ENCODE measurements at places on chromosomes 12 and 14.

- no peak for DNase-seq
These were observed 38.9 kb downstream of the EML5 start for GRCh38 chr14:88753873-88754272.

GRCh38 chr12:70403826-70404225 is 37.7 kb downstream of the KCNMB4 start:
- DNase-seq = no peak

DNA sequence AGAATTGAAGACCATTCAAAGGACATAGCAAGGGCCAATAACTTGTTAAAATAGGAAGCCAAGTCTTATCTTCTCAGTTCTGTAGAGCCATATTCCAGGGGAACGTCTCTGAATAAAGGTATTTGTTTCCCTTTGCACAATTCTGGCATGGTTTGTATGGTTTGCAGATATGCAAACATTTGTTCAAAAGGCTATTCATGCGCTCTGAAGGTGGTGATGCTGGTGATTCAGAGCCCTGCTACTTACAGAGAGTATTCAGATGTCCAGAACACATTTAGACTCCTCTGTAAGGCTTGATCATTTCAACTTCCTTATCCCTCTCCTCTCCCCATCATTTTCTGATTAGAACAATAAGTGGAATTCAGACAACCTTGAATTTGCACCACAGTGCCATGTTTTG is 35.9 kb downstream of the SLC4A8 start:
- no peak for DNase-seq

- DNase-seq = no peak
These were observed 42.0 kb downstream of the LTBP2 start for GRCh38 chr14:74569806-74570591.

GRCh38 chr14:56956182-56956581 is 145.9 kb upstream of the OTX2 start:
- DNase-seq = no peak

GRCh38 chr14:73784181-73784987 is 67.2 kb upstream of the PTGR2 start:
- DNase-seq = no peak

GRCh38 chr12:102481705-102482425 is 1.5 kb upstream of the IGF1 start:
- no peak for DNase-seq

DNA sequence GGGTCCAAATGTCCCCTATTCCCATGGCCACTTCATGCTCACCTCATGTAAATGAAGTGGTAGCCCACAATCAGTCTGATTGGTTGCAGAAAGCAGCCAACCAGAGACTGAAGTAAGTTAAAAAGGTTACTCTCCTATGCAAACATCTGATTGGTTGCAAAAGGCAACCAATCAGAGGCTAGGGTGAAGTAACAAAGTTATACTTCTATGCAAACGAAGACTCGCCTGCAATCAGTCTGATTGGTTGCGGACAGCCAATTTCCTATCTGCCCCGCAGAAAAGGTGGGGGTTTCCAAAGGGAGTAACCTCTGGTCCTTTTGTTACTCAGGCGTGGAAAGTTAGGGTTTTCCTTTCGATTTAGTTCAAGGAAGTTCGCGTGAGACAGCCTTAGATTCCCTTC is 208.1 kb upstream of the NEDD1 start:
- DNase-seq = no peak

GRCh38 chr12:23556661-23557060 is 392.8 kb downstream of the SOX5 start:
- DNase-seq = no peak

DNA sequence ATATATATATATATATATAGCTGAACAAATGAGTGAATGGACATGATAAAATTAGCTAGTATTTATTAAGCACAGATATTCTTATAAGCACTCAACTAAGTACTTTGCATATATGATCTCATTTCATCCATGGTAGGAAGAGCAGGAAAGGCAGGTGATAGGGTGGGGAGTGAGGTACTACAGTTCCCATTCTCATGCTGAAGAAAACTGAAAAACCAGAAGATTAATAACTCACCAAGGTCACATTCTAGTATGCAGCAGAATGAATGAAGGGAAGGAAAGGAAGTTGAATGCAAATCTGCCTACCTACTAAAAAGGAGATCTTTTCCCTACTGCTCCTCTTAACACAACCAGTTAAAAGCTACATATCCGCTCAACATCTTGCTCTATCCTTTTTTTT is 298.1 kb upstream of the TMPO start:
- no peak for DNase-seq

- no peak for DNase-seq
These were observed 10.1 kb downstream of the DIABLO start for GRCh38 chr12:122215771-122216170.

GRCh38 chr14:102644523-102644922 is 52.1 kb downstream of the RCOR1 start:
- no peak for DNase-seq

DNA sequence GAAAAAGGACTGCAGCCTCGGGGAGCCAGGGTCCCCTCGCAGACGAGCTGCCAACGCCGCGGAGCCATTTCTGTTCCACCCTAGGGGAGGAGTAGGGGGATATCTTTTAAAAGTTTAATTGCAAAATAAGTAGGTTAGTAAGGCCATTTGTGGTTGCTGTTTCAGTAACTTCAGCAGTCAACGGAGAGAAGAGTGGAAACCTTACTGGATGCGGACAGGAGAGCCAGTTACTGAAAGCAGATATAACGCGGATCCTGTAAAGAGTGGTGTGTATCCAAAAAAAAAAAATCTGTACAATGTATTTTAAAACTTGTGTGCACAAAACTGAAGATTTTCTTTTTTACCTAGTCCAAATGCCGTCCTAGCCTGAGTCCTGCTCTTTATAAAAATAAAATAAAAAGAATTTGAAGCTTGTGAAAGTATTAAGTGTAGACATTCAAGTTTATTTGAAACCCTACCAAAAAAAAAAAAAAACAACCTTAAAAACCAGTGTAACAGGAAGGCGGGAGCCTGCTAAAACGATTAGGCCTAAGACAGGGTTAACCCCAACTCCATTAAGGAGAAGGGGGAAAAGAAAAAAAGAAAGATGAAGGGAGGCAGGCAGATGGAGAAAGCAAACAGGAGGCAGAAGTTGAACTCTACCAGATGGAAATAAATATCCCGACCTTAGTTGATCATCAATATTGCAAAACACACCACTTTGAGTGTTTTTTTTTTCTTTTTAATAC is 1.0 kb upstream of the BTG1 start:
- peak; percentile 64 for DNase-seq

DNA sequence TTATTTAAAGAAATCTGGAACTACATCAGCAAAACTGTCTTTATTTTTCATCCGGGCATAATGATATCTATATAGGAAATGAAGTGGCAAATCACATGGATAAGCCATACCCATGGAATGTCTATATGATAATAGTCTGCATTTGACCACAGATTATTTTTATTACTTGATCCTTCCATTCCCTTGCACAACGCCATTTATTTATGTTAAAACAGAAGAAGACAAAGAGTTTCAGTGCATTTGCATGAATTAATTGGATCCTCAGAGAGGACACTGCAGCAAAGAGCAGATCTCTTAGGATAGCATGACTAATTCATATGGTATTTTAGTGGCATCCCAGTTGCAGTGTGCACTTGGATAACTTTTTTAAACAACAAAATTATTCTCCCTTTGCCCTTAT is 345.0 kb downstream of the CCDC91 start:
- no peak for DNase-seq

- DNase-seq = no peak
These were observed 34.8 kb upstream of the FRMD6 start for GRCh38 chr14:51616724-51617409.

GRCh38 chr14:95185033-95185766 is 27.9 kb upstream of the DICER1 start:
- DNase-seq = no peak

Measured in NCI-H748 treated with DMSO at 0.1 percent for 48 hours (cell line).